Activated naive CD4-positive, alpha-beta T cell (primary cell): ENCODE measurements at places on chromosomes 2 and 18.

DNA sequence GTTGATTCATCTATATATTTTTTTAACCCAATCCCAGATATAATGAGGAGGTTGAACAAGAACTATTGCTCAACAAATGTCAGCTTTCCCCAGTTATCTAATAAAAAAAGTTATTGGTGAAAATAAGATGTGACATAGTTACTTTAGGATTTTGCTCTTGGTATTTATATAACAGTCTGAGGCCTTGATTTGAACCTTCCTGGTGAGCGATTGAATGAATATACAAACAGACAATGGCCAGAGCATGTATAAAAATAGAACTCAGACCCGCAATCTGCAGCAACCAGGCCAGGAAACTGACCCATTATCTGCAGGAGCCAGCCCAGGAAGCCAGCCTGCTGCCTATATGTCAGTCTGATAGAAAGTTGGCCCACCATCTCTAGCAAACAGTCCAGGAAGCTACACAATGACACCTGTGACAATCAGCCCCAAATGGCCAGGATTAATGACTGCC lies 81.6 kb downstream of the HS6ST1 start:
- no peak for DNase-seq

DNA sequence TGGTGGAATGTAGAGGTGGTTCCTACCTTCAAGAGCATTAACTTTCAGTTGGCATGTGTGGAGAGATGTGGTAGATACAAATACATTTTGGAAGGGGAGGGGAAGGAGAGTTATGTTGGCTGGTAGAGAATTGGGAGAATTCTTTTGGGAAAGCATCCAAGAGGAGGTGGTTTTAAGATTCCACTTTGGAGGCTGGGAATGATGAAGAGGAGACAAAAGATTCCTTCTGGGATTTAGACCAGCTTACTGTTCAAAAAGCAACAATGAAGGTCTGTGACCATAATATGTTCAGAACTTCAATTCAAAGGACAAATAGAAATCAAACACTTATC lies 120.8 kb upstream of the FOSL2 start:
- no peak for DNase-seq

- DNase-seq = no peak
Observed at GRCh38 chr18:582465-582864, 2.3 kb downstream of the CETN1 start.

DNA sequence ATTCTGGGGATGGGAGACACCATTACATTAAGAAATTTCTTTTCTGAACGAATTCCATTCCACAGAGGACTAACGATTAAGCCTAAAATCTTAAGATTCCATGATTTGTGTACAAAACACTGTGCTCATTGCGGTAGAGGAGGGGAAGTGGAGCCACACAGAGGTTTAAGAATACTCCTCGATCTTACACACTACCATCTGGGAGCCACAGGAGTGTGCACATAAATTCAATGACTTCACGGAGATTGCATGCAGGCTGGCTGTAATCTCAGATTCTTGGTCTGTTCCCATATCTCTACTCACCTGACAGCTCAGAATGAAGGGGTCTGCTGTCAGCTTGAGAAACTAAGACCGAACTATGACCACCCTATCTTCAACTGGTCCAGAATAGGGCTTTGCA lies 762 bp downstream of the VPS4B start:
- no peak for DNase-seq

- no peak for DNase-seq
Observed at GRCh38 chr2:234259440-234259839, 208.9 kb downstream of the SPP2 start.

- no peak for DNase-seq
Observed at GRCh38 chr18:70037431-70038061, 89.9 kb upstream of the CD226 start.

GRCh38 chr2:61006486-61007105 lies 10.9 kb upstream of the PEX13 start:
- no peak for DNase-seq

DNA sequence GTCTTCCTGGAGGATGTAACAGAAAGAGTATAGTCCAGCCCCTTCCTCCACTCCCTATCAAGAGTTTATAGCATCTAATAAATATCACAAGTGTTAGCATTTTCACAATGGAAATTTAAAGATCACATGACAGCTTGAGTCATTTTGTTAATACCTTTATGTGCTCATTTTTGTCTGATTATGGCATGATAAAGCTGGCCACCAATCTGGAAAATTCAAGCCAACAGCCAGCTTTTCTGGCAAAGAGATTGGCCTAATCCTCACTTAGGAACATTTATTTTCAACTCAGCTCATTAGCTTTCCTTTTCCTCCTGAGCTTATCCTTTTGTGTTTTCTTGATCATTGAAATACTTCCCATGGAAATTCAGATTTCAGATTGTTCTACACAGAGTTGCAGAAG lies 262.9 kb upstream of the RBMS1 start:
- DNase-seq = no peak

DNA sequence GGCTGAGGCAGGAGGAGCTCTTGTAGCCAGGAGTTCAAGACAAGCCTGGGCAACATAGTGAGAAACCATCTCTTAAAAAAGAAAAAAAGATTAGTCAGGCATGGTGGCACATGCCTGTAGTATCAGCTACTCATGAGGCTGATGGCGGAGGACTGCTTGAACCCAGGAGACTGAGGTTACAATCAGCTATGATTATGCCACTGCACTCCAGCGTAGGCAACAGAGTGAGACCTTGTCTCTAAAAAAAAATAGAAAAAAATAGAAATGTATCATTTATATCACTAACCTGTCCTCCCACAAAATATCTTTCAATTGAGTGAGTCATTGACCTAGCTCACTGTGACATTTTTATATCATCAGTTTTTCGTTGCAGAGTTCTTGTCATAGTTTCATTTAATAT lies 152.5 kb downstream of the DTNA start:
- DNase-seq = no peak

DNA sequence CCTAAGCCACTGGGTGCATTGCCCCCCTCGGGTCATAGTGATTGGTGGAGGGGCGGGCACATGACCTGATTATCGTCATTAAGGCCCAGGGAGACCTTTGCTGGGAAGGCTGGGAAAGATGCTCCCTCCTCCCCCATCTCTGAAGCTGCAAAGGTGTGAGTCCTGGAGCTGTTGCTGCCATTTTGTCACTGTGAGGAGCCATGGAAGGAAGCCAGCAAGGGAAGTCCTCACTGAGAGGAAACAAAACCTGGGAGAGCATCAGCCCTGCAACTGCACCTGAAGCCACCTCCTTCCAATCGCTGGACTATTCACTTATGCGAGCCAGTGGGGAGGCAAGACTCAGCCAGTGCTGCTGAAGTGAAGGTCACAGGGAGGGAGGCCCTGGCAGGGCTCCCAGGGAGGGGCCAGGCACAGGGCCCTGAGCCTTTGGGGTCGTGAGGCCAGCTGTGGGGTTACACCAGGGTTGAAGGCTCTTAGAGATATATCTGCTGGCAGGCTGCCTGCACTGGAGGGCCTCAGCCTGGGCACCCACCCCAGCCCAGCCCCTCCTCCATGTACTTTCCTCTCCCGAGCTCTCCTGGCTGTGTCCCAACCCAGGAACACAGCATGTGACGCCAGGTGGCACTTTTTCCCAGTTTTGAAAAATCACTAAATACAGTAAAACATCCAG lies 10.7 kb upstream of the FAHD2A start:
- DNase-seq = no peak

- DNase-seq = no peak
Observed at GRCh38 chr2:41379496-41380221, 668.2 kb upstream of the PKDCC start.

- DNase-seq = no peak
Observed at GRCh38 chr18:39724652-39725051, 2159.1 kb upstream of the CELF4 start.

DNA sequence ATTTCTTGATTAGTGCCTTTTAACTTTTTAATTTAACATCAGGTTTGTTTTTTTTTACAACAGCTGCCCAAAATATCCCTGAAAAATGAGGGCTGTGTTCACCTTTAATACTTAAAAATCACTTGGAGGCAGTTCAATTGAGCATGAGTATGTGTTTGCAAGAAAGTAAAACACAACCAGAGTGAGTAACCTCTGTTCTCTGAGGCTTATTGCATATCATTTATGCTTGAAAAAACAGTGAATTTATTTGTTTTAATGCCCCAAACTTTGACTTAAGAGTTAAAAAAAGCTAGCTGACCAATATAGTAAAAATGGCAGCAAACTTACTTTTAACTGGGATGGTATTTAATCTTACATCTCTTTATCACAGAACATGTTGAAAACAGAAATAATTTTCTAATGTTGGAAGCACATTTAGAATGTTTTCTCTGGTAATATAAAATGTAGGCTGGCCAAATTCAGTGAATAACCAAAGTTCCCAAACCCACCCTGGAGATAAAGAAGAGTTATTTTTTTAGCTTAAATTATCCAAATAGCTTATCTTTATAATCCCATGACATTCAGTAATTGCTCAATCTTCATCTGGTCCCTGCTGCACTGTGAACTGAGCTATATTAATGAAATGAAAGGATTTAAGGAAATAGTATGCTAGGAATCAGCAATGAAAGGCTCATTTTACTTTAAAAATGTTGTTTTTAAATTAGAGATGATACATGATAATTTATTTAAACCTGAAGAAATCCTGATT lies 24.8 kb upstream of the EFEMP1 start:
- no peak for DNase-seq

DNA sequence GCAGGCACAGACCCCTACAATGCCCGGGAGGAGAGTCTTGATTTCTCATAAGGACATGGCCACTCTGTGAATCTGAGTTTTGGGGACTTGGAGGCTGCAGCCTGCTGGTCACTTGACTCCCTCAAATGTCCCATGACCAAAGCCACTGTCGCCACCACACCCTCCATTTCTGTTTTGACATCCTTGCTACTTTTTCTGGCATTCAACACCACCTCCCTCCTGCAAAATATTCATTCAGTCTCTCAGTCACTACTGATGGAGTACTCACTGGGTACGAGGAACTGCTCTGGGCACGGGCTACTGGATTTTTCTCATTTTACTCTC lies 208.6 kb upstream of the HAAO start:
- DNase-seq = no peak

GRCh38 chr2:179787601-179788000 lies 73.8 kb downstream of the ZNF385B start:
- DNase-seq = no peak

DNA sequence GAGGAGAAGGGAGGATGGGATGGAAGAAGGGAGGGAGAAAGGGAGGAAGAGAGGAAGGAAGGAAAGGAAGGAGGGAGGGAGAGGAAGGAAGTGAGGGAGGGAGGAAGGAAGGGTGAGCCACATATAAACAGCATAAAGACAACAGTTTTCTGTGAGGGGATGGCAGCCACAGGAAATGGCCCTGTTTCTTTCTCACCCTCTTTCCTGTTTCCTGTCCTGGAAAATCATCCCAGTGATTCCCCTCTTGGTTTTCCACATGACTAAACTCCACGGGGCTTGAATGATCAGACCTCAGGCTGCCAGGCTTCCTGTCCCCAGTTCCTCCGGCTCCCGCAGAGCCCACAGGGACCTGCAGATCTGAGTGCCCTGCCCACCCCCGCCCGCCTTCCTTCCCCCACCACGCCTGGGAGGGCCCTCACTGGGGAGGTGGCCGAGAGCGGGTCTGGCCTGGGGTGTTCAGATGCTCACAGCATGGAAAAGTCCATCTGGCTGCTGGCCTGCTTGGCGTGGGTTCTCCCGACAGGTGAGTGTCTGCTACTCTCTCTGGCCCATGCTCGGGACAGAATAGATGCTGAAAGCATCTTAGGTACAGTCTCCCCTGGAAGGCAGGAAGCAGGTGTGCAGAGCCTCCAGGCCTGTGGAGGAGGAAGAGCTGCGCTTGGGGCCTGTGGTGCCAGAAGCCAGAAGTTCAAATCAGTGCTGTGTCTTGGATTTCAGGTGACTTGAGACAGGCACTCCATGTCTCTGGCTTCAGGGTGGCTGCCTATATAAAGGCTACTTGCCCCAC lies at the start of gene SIGLEC15:
SIGLEC15 (plus strand) TSS at position 418 of the 787 bp plus-strand sequence; CDS start at position 472, 54 bp downstream.
- no peak for DNase-seq

DNA sequence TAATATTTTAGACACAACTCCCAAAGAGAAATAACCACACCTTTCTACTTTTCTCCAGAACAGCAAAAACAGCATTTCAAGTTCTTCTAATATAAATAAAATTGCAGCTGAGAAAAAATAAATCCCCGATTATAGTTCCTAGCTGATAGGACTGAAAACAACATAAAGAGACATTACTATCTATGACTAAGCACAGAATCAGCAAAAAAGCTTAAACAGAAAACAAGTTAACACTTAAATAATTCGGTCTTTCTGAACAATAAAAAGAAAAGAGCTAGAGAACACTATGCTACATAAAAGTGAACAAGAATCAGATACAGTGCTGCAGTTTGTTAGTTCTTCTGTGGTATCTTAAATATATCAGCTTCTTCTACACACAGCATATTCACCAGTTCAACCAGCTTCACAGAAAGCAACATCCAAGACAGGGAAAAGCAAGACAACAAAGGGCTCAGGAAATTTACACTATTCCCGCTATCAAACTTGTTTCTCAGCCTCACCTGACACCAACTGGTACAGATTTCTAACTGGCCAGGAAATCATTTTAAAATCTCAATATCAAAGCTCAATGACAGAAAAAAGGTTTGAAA lies 28.6 kb downstream of the FEZ2 start:
- no peak for DNase-seq

- DNase-seq = no peak
Observed at GRCh38 chr2:165648801-165649200, 145.2 kb downstream of the GALNT3 start.

GRCh38 chr2:74554820-74555531 lies 456 bp downstream of the DOK1 start:
- no peak for DNase-seq

GRCh38 chr2:126676221-126677175 lies 20.5 kb downstream of the GYPC start:
- no peak for DNase-seq

DNA sequence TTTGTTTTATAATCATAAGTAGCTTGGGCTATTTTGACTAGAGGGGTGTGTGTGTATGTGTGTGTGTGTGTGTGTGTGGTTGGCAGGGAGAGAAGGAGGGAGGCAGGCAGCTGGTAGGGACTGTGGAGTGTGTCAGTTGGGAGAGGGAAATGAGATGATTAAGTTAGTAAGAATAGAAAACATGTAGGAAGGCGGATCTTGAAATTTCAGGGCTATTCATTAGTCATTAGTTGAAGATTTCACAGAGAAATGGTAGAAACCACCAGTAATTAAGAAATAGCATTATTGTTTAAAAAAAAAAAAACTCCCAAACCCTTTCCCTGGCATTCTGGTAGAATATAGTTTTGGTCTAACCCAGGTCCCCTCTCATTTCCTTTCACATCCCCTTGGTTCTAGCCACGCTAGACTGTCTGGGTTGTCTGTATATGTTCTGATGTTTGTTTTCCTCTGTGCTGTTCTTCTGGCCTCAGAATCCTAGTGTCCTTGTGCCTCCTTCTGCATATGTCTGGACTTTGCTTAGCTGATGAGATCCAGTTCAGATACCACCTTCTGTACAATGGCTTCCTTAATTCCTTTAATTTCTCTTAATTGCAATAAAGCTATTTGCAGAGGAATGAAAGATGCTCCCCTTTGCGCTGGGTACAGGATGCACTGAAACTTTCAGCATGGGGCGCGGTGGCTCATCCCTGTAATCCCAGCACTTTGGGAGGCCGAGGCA lies 161.6 kb downstream of the NEDD4L start:
- DNase-seq = no peak

GRCh38 chr18:32934201-32934600 lies 161.4 kb upstream of the KLHL14 start:
- DNase-seq = no peak

GRCh38 chr2:162521871-162522650 lies 178.1 kb downstream of the GCA start:
- DNase-seq = no peak

- DNase-seq = no peak
Observed at GRCh38 chr2:71689968-71690834, 236.8 kb downstream of the DYSF start.
